8988T (cell line): ENCODE measurements at places on chromosomes 2 and 18.
A peak's percentile ranks its signal among the peaks of the same experiment; 100 is the strongest.

DNA sequence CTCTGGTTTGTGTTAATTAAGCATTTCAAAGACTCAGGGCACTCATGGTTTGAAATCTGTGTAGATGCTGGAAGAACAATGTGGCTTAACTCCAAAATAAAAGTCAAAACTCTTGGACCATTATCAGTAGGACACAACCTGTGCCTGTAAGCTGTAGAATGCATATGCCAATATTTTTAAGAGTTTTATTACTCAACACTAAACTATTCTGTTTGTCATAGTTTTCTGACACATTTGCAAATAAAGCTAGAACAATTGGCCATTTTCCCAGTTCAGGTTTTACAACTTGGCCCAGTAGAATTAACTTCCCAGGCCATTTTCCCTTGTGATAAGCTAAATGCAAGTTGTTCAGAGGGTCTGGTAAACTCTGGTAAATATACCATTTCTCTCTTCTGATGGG, 713.1 kb downstream of the CBLN2 start:
- DNase-seq, result no peak

- no peak for DNase-seq
Observed at GRCh38 chr2:10120877-10121574, 1.5 kb upstream of the RRM2 start.

DNA sequence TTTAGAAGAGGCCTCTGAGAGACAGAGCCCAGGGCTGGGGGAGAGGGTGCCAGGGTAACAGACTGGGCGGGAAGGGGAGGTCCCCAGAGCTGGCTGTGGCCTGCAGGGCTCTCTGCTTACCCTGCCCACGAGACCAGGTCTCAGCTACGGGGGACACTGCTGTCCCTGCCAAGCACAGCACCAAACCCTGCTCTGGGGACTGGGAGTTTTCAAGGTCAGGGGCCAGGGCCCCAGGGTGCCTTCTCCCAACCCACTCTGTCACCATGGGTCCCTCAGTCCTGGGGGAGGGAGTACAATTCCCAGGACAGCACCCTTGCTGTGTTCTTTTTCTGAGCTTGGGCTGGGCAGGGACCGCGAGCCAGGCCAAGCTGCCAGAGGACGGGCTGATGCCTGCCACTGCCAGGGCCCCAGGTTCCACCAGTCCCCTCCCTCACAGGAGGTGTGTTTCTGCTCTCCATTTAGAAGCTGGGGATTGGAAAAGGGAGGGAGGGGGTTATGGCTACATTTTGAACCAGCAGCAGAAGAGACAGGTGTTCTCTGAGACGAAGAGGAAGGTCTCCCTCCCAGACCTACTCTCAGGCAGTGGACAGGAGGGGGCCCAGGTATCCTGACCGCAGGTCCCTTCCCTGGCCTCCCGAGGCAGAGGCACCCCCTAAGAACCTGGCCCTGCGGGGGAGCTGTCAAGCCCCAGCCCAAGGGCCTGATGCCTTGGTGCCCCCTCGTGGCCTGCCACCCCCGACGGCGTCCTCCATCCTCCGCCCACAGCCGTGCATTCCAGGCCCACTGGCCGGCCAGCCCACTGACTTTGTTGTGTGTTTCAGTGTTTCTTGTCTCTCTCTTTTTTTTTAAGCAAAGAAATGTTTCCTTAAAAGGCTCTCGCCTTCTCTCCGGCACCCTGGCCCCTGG, 80.4 kb downstream of the TNS1 start:
- no peak for DNase-seq

- DNase-seq, result no peak
Observed at GRCh38 chr2:218655751-218656150, 3.7 kb downstream of the ZNF142 start.

DNA sequence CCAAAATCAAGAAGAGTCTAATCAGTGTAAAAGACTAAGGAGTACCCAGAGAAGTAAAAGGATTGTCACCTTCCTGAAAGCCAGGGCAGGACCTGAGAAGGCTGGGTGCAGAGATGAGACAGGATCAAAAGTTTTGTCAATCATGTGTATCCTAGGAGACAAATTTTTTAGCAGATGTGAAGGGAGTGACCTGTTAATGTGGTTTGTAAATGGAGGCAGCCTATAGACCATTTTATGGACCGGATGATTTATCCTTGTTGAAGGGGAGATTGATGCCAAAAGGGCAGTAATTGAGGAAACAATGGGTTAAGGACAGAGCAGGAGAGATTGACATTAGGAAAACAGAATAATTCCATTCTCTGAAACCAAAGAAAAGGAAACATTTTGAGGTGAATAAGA, 813 bp downstream of the NDC80 start:
- DNase-seq, result no peak

DNA sequence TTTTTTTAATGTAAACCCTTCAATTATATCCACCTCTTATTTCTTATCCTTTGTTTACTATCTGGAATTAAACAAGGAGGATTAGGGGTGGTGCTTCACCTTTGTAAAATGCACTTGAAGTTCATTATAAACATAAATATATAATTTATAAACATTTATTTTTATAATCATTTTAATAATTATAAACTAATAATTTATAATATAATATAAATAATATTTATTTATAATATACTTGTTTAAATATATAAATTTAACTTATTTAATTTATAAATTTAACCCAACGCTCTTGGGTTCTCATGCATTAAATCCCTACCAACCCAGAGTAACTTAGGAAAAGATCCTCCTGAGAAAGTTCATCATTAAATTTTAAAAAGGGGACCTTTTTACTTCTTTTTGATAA, 452.5 kb downstream of the PTPRM start:
- no peak for DNase-seq

GRCh38 chr2:131092458-131093005, 728 bp downstream of the FAM168B start:
- DNase-seq, result no peak

GRCh38 chr2:3779496-3780049, 76.2 kb downstream of the DCDC2C start:
- no peak for DNase-seq

DNA sequence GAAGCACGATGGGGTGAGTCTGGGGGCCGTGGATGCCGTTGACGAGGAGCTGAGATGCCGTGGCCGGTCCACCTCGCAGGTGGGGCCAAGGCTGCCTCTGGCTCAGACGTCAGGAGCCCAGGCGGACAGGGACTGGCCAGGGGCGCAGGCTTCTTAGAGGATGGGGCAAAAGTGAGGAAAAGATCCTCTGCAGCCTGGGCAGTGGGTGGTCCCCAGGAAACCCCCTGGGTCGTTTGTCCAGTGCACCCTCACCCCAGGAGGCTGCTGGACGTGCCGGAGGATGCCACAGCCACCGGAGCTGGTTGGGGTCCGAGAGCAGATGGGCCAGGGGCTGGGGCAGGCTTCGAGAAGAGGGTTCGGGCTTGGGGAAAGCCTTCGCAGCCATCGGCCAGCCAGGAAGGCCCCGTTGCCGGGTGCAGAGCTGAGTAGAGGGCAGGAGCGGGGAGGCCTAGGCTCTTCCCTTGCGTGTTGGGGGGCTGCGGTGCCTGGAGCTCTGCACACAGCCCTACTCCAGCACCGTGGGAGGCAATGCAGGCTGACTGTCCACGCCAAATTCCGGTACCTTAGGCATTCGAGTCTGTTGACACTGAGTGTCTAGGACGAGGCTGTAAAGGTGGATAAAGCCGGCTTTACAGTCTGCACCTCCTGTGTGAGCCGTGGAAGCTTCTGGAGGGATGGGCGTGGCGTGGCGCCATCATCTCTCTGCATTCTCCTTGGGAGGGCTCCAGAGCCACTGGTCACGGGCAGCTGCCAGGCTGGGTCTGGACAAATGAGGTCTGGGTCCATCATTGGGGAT, 18.8 kb downstream of the GPC1 start:
- no peak for DNase-seq

DNA sequence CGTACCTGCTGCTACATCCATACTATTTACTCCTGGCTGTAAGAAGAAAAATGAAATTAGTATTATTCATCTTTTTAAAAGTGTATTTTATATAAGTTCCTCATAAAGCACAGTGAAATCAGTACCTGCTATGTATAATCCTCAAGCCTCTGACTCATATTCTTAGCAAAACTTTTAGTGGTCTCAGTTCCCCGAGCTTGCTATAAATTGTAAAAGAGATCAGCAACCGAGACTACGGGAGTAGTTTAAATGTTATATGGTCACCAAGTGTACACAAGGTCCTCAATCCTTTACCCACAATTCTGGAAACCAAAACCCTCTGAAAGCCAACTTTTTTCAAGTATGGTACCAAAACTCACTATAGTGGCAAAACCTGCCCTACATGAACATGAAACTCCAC, 24.2 kb downstream of the PRPF40A start:
- DNase-seq, result no peak

GRCh38 chr2:230140667-230141066, 71.9 kb upstream of the SLC16A14 start:
- no peak for DNase-seq

GRCh38 chr2:97868986-97869721, 126.6 kb downstream of the TMEM131 start:
- peak; percentile 24 for DNase-seq

DNA sequence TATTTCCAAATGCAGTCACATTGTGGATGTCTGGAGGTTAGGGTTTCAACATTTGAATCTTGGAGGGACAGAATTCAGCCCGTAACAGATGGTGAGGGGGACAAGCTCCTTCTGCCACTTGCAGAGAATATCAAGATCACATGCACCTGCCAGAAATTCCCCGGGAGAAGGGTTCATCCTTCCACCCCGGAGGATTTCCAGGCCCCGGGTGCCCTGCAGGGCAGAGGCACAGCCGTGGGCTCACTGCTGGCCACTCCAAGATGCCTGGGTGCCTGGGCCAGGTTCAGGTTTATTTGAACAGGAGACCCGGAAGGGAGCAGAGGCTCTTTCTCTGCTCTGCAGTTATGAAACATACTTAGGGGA, 38.2 kb upstream of the MGAT4A start:
- DNase-seq, result no peak

DNA sequence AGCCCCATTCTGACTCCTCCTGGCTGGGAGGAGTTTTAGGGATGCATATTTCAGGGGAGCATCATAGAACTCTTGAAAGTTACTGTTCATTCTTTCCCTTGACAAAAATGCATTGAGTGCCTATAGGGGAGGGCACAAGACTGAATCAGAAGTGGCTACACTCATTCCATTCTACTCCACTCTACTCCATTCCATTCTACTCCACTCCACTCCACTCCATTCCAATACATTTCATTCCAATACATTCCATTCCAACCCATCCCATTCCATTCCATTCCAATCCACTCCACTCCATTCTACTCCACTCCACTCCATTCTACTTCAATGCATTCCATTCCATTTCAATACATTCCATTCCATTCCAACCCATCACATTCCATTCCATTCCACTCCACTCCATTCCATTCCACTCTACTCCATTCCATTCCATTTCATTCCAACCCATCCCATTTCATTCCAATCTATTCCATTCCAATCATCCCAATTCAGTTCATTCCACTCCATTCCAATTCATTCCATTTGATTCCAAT, 110.8 kb downstream of the LOXHD1 start:
- no peak for DNase-seq

- DNase-seq, result no peak
Observed at GRCh38 chr2:151085181-151085611, 176.5 kb downstream of the RBM43 start.

DNA sequence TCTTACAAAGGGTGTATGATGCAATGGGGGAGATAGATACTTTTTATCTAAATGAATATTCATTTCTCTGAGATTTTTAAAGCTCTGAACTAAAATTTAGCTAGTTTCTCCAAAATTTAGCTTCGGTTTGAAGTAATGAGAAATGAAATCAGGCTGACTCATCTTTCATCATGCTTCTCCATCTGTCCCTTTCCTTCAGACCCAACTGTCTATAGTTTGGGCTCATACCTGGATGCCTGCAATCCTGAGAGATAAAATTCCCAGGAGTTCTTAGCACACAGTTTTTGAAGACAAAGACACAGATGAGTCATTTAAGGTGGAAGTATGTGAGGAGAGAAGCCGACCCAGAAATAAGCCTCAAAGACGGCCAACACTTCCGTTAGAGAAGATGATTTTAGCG, 336.4 kb upstream of the CDH20 start:
- no peak for DNase-seq

DNA sequence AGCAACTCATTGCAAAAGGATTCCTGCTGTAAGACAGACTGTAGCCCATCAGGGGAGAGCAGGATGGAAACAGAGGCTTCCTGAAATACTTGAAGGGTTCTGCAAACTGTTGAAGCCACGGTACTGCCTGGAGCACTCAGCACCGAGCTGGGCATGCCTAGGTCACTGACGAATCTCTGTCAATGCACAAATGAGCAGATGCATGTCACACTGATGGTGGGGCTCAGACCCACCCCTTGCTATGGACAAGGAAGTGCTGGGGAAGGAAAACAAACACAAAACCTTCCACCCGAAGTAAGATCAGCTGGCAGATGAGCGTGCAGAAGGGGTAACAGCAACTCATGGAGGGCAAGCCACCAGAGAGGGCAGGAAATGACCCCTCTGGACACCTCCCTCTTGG, 136.7 kb downstream of the BCL2 start:
- DNase-seq, result no peak

DNA sequence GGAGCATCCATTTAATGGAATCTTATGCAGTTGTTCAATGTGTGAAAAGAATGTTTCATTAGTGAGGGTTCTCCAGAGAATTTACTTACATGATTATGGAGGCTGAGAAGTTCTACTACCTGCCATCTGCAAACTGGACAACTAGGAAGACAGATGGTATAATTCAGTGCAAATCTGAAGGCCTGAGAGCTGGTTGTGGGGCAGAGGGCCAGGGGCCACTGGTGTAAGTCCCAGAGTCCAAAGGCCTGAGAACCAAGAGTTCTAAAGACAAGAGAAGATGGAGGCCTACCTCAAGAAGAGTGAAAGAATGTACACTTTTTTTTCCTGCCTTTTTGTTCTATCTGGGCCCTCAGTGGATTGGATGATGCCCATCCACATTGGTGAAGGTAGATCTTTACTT, 114.8 kb downstream of the DDX1 start:
- DNase-seq, result no peak

- DNase-seq, result no peak
Observed at GRCh38 chr18:673769-674168, 16.3 kb downstream of the TYMS start.

DNA sequence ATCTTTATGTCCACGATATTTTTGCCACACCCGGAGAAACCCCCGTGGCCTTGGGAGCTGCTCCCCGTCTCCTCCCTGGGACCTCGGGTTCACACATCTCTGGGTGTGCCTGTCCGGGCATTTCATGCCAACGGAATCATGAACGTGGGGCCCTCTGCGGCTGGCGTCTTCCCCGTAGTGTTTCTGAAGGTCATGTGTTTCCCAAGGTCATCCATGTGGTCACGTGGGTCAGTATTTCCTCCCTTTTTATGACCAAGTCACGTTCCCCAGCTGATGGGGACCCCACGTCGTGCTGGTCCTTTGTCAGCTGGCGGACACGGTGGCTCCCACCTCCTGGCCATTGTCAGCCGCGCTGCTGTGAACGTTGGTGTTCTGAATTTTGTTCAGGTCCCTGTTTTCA, 135.7 kb downstream of the NFATC1 start:
- no peak for DNase-seq

DNA sequence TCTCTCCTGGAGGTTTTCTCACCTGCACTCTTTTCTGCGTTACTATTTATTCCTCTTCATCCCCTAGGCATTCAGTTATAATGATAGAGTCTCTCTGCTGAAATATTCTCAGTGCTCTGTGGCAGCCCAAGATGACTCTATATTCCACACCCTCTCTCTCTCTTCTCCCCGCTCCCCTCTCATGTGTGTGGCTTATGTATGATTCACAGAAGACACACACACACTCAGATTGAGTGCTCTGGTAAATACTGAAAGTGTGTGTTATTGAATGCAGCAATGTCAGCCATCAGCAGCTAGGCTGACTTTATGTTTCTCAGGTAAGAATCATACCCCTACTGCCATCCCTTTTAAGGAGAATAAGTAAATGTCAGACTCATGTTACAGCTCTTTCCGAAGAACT, 201.2 kb downstream of the SLC4A10 start:
- DNase-seq, result no peak

- DNase-seq, result no peak
Observed at GRCh38 chr2:40455661-40456060, 3.8 kb upstream of the SLC8A1 start.
